ENCODE measurements at places on chromosomes 13 and 19.

DNA sequence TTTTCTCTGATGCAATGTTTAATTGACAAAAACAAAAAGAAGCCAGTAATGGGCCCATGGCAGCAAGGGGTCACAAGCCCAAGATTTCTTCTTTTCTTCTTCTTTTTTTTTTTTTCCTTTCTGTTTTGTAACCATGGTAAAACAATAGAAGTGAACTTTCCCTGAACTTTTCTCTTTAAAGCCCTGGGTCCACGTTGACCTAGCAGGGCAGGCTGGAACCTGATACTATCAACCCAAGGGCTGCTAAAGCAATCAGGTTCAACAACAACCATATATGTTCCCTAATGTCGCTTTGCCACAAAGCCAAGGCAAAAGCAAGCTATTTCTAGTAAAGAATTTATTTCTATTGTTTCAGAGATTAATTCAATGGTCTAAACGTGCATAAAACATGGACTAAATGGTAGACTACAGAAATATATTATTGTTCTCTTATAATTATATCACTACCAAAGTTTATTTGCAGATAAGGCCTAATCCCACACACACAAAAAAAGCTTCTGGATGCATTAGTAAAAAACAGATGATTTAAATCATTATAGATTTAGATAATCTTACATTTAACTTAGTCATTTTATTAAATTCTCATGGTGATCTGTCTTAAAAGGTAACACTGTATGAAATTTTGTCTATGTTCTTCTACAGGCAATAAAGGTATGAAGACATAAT is 153.9 kb downstream of the DACH1 start:
- DNase-seq, result no peak

DNA sequence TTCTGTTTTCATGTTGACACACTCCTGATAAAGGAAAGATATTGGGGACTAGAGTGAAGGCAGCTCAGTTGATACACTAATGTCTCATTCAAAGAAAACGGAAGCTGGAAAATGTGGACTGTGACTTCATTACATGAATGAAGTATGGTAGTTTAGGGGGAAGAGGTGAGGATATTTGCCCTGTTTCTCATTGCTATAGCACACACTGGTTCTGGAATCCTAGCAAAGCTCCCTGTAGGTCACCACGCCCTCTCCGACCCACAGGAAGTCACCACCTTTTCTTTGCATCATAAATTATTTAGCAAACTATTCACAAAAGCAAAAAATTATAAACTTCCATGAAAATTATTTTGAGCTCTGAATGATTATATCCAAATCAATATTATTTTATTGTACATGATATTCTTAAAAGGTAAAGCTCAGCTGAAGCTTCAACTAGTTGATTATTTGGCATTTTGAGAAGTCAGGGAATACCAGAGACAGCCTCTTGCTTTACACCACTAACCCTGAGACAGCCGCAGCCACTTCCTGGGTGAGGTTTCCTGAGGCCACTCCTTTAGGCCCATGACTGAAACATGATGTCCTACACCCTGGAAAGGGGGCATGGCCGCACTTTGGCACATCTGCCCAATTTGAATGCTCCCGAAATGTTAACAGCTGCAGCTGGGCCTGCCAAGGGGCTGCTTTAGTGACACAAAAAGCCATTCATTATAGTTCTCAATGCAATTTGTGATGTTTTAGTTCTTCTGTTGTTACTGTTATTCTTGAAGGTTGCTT is 50.0 kb upstream of the WDFY2 start:
- no peak for DNase-seq

DNA sequence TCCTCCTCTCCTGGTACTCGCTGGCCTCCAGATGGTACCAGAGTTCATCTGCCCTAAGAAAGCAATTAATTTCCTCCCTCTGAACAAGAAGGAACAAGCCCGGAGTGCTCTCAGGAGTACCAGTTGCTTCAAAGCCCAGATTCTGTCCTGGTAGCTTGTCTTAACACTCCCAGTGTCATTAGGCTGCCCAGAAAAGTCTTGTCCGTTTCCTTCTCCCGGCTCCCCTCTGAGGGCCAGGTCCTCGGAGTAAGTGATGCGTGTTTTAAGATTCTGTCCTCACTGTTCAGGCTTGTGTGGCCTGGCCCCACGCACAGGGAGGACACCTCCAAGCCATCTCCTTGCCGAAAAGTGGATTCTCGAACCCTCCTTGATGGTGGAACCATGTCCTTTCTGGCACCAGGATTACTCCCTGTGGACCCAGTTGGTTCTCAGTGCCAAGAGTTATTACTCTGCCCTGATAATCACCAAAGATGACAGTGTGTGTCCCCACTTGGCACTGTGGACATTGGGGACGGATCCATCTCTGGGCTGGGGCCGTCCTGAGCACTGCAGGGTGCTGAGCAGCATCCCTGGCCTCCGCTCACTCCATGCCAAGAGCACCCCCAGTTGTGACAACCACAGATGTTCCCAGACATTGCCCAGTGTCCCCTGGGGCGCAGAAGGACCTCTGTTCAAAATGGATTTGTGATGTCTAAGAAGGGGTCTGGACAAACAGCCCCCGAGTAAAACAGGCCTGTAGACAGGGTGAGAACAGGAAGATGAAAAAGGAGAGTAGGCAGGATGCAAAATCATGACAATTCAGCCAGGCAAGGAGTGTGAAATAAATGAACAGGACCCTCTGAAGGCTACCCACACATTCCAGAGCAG is 52.4 kb downstream of the RFX2 start:
- DNase-seq, result no peak

DNA sequence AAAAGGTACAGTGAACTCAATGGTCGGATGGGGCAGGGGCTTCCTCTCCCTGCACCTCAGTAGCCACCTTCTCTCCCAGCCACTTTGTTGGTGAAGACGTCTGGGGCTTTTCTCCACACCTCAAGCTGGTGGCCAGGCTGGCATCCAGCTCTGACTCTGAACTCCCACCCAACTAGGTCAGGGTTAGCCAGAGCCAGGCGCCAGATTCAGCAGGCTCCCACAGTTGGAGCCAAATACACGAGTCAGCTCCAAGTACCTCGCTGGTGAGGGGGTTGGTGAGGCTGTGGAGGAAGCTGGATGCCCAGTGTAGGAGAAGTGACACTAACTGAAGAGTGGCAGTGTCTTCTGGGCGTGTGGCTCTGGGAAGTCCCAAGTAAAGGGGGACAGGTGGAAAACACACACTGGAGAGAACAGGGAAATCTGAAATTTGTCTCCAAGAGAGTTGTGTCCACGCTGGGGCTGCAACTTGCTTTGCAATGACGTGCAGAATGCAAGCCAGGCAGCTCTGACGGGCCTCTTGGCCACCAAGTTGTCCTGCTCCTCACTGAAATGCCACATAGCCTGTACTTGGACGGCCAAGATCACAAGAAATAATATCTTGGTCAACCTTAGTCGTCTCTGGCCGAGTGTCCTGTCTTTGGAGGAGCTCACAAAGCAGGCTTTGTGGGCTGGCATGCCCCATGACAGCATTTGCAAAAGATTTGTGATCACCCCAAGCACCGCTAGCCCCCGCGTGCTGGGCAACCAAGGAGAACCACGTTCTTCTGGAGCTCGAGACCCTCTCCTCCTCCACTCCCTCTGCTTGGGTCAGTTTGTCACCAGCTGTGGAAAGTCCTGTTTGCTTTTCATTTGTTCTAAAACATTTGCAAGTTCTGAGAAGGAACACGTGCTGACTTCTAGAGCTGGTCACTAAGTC is 18.1 kb downstream of the SLC7A1 start:
- DNase-seq, result no peak

- DNase-seq, result no peak
Observed at GRCh38 chr19:55600662-55601028, 557 bp downstream of the ZNF524 start.

DNA sequence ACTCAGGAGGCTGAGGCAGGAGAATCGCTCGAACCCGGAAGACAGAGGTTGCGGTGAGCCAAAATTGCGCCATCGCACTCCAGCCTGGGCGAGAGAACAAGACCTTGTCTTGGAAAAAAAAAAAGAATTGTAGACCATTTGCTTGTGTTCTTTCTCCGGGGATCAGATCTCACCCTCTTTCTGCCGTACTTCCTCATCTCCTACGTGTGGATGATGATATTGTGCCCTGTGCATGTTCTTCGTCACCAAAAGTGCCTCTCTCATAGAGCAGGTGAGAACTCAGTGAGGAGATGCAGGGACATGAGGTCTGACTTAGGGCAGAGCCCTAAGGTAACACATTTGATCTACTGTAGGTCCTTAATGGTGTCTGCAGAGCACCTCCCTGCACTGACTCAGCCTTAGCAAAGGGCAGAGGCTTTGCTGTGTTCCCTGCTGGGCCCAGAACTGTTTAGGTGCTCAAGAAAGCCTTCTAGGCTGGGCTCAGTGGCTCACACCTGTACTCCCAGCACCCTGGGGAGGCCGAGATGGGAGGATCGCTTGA is 1.3 kb downstream of the APOC2 start:
- DNase-seq, result no peak

GRCh38 chr19:35896643-35897040 is 3.7 kb downstream of the NFKBID start:
- DNase-seq, result no peak

Data from fibroblast of skin of abdomen (primary cell).